Cardiac ventricle fibroblast (primary cell): ENCODE measurements at places on chromosomes 6 and 20. TPM values are rescaled to one million over a fixed set of nuclear protein-coding genes. Genes with fewer than 3 reads are reported as not detected.

Gene BPIFB2
- not detected in 2 replicates for total RNA-seq

Gene VGLL2
- total RNA-seq: not detected in 2 replicates

Gene TGM3
- total RNA-seq: not detected in 2 replicates

Gene NKX2-4
- total RNA-seq: not detected in 2 replicates

Gene CD93
- 16.2 and 16.9 TPM in 2 replicates for total RNA-seq

Gene DPPA5
- total RNA-seq: not detected in 2 replicates

Gene RUNX2
- 4.4 and 6.4 TPM in 2 replicates for total RNA-seq

Gene PSORS1C1
- 0.64 and 51.9 TPM in 2 replicates for total RNA-seq

Gene TMEM239
- not detected in 2 replicates for total RNA-seq

Gene NPEPL1
- 17.2 and 25.0 TPM in 2 replicates for total RNA-seq

Gene MARCKS
- total RNA-seq: 37.3 and 38.5 TPM in 2 replicates

Gene RIPOR3
- total RNA-seq: 1.8 and 2.5 TPM in 2 replicates

Gene CFAP206
- total RNA-seq: 0.37 and 1.2 TPM in 2 replicates

Gene GLP1R
- total RNA-seq: not detected in 2 replicates

Gene ACTR5
- 4.1 and 4.5 TPM in 2 replicates for total RNA-seq

Gene HFE
- total RNA-seq: 12.0 and 14.8 TPM in 2 replicates
